ENCODE measurements at places on chromosomes 12 and 14. TPM values are rescaled to one million over a fixed set of nuclear protein-coding genes. Genes with fewer than 3 reads are reported as not detected.

CALM1 gene
- total RNA-seq = 227 TPM

OR4E2 gene
- total RNA-seq = not detected

PMEL gene
- 0.59 TPM for total RNA-seq

TC2N gene
- total RNA-seq = 0.29 TPM

KRT84 gene
- not detected for total RNA-seq

HNF1A gene
- total RNA-seq = not detected

FOXG1 gene
- under 0.01 TPM for total RNA-seq

TAOK3 gene
- 27.9 TPM for total RNA-seq

MLXIP gene
- total RNA-seq = 14.1 TPM

NANOG gene
- under 0.01 TPM for total RNA-seq

KERA gene
- total RNA-seq = not detected

SLC7A7 gene
- total RNA-seq = 4.7 TPM

CLEC14A gene
- total RNA-seq = 0.29 TPM

All from osteoblast (primary cell).